ENCODE measurements at places on chromosomes 3 and 15. TPM values are rescaled to one million over a fixed set of nuclear protein-coding genes. Genes with fewer than 3 reads are reported as not detected.

GRCh38 chr3:97687734-97688133, 76.8 kb upstream of the ARL6 start:
- no peak for DNase-seq

DNA sequence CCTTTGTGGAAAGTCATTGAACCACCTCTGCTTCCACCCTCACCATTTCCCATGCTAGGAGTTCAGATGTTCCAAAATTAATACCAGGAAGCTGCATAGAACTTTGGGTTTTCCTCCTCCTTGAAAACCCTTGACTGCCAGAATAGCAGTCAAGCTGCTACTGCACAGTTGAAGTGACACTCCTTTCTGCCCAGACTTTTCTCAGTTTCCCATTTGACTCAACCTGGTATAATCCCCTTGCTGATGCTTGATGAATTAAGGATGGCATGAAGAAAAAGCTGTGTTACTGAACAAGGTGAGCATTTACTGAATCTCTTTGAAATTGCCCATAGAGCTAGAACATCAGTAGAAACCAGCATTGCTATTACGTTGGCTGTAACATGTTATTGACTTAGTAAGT, 286.0 kb downstream of the EDEM1 start:
- no peak for DNase-seq

SKOR1 gene
- not detected for total RNA-seq

DNA sequence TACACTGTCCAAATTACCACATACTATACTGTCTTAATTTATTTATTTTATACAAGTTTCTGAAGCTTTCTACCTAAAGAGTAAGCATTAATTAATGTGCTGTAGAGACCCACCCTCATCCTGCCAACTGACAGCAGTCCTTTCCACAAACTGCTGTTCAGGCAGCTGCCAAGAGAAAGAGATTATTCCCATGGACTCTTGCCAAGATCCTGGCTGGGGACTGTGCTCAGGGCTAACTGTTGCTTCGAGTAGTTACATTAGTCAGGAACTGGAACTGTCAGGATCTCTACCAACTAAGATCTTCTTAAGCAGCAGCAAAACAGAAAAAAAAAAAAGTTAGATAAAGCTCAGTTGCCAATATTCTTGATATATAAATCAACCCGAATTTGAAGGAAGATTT, 398.8 kb downstream of the MECOM start:
- DNase-seq = peak; percentile 84

SLC15A2 gene
- not detected for total RNA-seq

IP6K2 gene
- total RNA-seq = 14.6 TPM

- no peak for DNase-seq
Observed at GRCh38 chr15:62985768-62986167, 56.8 kb upstream of the TPM1 start.

UBA7 gene
- total RNA-seq = 5.8 TPM

PLA2G4E gene
- total RNA-seq = not detected

TMEM212 gene
- not detected for total RNA-seq

CCR3 gene
- total RNA-seq = not detected

DNA sequence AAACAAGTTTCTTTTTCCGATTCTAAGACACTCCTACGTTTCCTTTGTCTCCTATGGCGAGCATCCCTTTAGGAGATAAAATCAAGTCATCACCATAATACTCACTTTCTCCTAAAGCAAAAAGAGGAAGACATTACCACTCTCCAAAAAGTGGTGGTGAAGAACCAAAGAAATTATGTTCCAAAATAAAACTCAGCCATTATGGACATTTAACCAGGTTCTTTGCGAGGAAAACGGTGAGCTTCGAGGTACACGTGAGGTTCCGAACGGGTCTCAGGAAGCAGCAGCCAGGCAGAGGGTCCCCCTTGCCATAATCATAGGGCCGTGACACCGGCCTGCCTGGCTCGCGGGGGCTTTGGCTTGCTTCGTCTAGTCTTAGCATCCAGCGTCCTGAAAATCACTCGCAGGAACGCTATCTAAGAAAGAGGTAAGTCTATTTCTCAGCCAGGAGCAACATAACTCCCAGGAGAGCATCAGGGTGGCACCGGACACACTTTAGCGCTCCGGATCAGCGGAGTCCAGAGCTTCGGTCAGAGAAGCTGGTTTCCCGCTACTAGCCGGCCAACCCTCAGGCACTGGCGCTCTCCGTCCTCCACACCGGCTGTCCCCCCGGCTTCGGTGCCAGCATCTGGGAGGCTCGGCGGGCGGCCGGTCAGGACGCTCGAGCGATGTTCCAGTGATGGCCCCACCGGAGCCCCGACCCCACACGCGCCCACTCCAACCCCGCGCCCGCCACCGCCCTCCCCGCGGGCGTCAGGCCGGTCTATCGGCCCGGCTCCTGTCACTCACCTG, 581 bp downstream of the IP6K1 start:
- DNase-seq = peak; percentile 30

MANF gene
- total RNA-seq = 129 TPM

- DNase-seq = no peak
Observed at GRCh38 chr3:14547693-14548092, 7.6 kb upstream of the GRIP2 start.

DNA sequence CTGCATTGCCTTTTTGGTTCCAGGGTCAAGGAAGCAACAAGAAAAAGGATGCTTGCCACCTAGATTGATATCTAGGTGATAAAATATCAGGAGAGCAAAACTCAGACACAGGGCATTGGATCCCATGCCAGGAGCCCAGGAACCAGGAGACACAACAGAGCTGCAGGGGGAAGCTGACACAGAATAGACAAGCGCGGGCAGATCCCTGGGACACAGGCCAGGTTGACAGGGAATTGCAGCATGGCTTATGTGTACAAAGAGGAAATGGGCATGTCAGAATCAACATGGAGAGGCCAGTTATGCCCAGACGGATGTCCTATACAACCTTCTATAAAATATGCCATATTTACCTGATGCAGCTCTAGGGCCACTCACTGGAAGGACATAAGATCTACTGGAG, 84.2 kb downstream of the SEMA6D start:
- peak; percentile 11 for DNase-seq
